ENCODE measurements at places on chromosomes 6 and 20.

DNA sequence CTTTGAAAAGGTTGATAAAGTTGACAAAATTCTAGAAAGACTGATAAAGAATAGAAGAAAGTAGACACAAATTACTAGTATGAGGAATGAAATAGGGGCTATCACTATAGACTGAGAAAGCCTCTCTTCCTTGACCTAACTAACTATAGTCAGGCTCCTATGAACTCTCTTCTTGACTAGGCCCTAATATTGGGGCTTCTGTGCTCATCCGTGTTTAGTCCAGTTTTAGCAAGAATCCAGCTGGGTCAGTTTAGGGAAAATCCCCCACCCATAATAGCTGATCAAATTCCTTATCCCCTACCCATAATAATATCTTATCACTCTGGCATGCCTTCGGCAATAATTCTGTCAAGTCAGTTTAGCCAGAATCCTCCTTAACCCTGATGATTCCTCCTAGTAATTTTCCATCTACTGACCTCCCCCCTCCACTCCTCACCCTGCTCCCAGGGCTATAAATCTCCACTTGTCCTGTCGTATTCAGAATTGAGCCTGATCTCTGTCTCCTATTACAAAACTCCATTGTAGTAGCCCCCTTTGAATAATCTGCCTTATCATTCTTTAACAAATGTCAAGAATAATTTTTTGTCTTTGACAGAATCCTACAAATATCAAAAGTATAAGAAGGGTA, 138.1 kb downstream of the TFAP2A start:
- DNase-seq, result no peak

GRCh38 chr6:106608080-106608668, 21.1 kb downstream of the RTN4IP1 start:
- no peak for DNase-seq

GRCh38 chr20:2301164-2301622, 5.4 kb downstream of the TGM3 start:
- DNase-seq, result no peak

GRCh38 chr6:157864185-157864761, 41.2 kb downstream of the SNX9 start:
- DNase-seq, result no peak

- DNase-seq, result no peak
Measured at GRCh38 chr6:168188369-168189199, 109.6 kb upstream of the FRMD1 start.

GRCh38 chr6:52243282-52243893, 912 bp downstream of the IL17F start:
- DNase-seq, result no peak

Measured in stimulated activated CD4-positive, alpha-beta T cell treated with anti-CD3 and anti-CD28 coated beads, Interleukin-2, amount 100 ng/mL, for 24 hours (primary cell).